Vagina (tissue), 2 donors: ENCODE measurements at places on chromosomes 4 and X. TPM values are rescaled to one million over a fixed set of nuclear protein-coding genes. Genes with fewer than 3 reads are reported as not detected.

Gene INPP4B
- 21.1 TPM for total RNA-seq

Gene IBSP
- not detected for total RNA-seq

Gene LINC00632
- 140 TPM for total RNA-seq

- DNase-seq: no peak
Observed at GRCh38 chrX:19595043-19595677, 79.9 kb upstream of the MAP3K15 start.

DNA sequence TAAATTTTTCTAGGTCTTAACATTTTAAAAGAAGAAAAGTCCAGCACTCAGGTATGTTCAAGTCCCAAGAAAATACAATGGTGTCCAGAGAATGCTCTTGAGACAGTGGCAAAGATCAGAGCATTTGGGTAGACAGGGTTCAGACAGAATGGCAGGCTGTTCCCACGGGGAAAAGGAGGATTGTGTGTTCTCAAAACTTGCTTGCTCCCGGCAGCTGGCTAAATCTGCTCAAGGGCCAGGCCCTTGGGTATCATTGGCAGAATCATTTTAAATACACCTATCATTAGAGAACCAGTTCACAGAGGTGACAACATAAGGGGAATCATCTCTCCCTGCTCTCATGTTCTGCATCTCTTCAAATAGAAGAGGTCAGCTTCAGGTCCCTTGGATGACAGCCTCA is 456.3 kb downstream of the DTHD1 start:
- no peak for DNase-seq

- no peak for DNase-seq
Observed at GRCh38 chrX:105636667-105637066, 185.7 kb upstream of the NRK start.

DNA sequence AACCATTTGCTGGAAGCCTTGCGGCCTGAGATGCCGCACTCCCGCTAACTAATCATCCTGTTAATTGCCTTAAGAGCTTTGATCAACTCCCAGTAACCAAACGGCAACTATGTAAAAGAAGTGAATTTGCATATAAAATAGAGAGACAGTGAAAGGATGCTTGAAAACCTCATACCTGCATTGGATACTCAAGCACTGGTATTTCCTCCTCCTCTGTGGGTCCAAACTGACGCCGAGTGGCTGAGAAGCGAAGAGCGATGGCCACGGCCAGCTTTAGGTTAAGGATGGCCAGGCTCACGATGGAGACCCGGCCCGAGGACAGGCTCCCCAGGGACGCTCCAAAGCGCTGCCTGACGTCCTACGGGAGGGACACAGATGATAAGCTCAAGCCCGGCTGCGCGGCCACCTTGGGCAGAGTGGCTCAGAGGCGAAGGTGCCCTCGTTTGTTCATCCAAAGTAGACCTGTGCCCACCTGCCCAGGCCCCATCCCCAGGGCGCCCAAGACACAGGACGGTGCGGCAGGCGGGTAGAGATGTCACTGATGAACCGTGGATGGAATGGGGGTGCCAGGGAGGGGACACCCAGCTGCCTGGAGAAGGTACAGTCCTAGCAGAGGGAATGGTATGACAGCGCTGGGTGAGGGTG is 43.6 kb downstream of the ACOX3 start:
- no peak for DNase-seq

- DNase-seq: no peak
Observed at GRCh38 chr4:181659202-181659601, 584.0 kb upstream of the TENM3 start.
